Upper lobe of left lung (tissue), 6 donors: ENCODE measurements at places on chromosomes 16 and 17. TPM values are rescaled to one million over a fixed set of nuclear protein-coding genes. Genes with fewer than 3 reads are reported as not detected.

NACA2 gene
- not detected for total RNA-seq

GRCh38 chr17:44159519-44160210 lies 10.8 kb upstream of the ASB16 start:
- no peaks in the 10 kb centered on the region for H3K27me3 ChIP-seq
- no peak overlapping the region for H3K4me3 ChIP-seq
- no peak for DNase-seq
- no peaks in the 10 kb centered on the region for H3K4me1 ChIP-seq
- H3K36me3 ChIP-seq: no peaks in the 10 kb centered on the region

DNA sequence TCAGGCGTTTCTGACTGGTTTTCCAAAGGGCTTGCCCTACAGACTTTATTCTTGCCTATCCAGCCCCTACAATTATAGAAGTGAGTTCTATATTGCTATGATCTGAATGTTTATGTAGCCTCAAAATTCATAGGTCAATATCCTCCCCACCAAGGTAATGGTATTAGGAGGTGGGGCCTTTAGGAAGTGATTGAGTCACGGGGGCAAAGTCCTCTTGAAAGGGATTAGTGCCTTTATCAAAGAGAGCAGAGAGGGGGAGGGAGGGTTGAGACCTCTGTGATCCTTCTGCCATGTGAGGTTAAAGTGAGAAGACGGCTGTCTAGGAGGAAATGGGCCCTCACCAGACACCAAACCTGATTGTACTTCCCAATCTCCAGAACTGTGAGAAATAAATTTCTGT lies 931 bp upstream of the CPHXL start:
- H3K36me3 ChIP-seq: no peaks in the 10 kb centered on the region
- H3K4me3 ChIP-seq: no peak overlapping the region
- H3K27me3 ChIP-seq: no peaks in the 10 kb centered on the region
- no peaks in the 10 kb centered on the region for H3K4me1 ChIP-seq
- no peak overlapping the region for H3K27ac ChIP-seq

SPIRE2 gene
- total RNA-seq: 16.0 TPM

DNA sequence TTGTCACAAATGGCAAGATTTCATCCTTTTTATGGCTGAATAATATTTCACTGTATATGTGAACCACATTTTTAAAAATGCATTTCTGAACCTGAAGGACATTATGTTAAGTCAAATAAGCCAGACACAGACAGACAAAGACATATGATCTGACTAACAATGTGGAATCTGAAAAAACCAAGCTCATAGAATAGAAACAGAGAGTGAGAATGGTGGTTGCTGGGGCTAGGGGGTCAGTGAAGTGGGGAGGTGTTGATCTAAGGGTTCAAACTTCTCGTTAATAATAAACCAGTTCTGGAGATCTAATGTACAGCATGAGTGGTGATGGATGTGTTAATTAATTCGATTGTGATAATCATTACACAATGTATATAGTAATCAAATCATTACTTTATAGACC lies 475.1 kb downstream of the WWOX start:
- H3K4me1 ChIP-seq: no peaks in the 10 kb centered on the region
- DNase-seq: no peak
- no peaks in the 10 kb centered on the region for H3K27me3 ChIP-seq
- no peaks in the 10 kb centered on the region for H3K36me3 ChIP-seq
- no peak overlapping the region for H3K4me3 ChIP-seq

DNA sequence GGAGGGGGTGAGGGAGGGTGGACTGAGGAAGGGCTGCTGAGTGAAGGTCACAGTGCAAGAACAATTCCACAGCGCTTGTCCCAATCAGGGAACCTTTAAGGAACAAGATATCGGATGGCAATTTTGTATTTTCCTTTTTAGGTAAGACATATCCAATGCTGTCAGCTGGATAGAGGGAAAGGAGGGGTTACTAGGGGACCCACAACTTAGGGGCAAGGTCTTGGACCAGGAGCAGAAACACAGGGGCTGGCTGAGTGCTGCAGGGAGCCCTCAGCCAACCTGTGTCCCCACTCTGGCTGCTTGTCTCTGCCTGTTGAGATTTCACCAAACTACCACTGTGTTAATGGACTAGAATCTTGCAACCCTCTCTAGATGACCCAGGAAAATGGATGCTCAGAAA lies 47.6 kb downstream of the AKAP1 start:
- no peaks in the 10 kb centered on the region for H3K36me3 ChIP-seq
- no peak overlapping the region for H3K27ac ChIP-seq
- no peaks in the 10 kb centered on the region for H3K27me3 ChIP-seq
- no peak overlapping the region for H3K4me3 ChIP-seq
- no peaks in the 10 kb centered on the region for H3K4me1 ChIP-seq
- no peak for DNase-seq

- no peaks in the 10 kb centered on the region for H3K27me3 ChIP-seq
- DNase-seq: no peak
- peak overlapping the region; percentile 82 for H3K27ac ChIP-seq
- H3K4me3 ChIP-seq: no peak overlapping the region
- H3K36me3 ChIP-seq: peaks cover 3% of the 10 kb centered on the region
These were observed 36.0 kb upstream of the PVALEF start for GRCh38 chr17:81129289-81129688.

DNA sequence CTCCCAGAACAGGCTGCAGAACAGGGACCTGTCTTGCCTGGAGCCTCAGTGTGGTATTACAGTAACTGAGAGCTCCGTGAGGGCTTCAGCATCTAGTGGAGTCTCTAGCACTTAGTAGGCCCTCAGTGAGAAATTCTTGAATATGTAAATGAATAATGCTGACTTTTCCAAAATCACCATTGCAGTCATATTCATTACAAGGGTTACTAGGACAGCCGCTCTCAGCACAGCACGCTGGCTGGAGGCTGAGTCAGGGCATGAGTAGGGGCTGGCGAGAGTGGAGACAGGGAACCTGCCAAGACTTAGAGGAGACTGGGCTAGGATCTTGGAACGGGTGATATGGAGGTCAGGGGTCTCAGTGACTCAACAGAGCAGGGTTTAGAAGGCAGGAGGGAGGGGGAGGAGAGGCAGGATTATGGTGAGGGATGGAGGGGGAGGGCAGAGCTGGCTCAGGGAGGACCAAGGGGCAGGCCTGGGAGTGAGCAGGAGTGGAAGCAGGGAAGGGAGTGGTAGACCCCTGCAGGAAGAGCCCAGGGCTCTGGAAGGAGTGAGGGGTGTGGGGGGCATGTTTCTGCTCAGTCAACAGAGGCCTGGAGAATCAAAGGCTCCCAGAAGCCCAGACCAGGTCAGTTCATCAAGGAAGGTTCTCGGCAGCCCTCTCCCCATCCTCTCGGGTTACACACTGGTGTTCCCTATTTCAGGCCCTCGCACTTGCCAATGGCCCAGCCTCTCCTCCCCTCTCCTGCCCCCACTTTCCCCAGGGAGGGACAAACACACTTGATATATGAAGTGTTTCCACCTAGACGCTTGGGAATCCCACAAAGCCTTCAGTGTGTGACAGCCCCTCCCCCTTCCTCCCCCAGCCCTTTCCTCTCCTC lies 42.3 kb downstream of the FZD2 start:
- DNase-seq: no peak
- no peaks in the 10 kb centered on the region for H3K27me3 ChIP-seq
- no peak overlapping the region for H3K4me3 ChIP-seq
- peaks cover 11% of the 10 kb centered on the region for H3K4me1 ChIP-seq

DNA sequence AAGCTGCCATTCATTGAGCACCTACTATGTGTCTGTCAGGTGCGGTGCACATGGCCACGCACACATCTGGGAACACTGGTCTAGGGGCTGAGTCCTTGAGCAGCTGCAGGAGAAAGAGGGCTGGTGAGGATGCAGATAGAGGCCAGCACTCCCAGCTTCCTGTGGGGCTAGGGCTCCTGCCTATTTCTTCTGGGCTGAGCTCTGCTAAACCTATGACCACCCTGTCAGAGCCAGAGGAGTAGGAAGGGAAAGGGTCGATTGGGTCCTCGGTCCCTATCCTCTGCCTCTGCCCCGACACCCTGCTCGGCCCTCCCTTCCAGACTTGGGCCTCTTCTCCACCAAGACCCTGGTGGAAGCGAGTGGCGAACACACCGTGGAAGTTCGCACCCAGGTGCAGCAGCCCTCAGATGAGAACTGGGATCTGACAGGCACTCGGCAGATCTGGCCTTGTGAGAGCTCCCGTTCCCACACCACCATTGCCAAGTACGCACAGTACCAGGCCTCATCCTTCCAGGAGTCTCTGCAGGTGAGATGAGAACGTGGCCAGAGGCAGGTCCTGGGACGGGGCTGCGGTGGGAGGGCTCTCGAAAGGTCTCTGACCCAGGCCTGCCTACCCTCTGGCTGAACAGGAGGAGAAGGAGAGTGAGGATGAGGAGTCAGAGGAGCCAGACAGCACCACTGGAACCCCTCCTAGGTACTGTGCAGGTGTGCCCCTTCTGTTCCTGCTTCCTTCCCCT lies 4.0 kb upstream of the TMEM88 start:
- peaks cover 44% of the 10 kb centered on the region for H3K4me1 ChIP-seq
- peak overlapping the region; percentile 54 for H3K27ac ChIP-seq
- no peak overlapping the region for H3K4me3 ChIP-seq

DNA sequence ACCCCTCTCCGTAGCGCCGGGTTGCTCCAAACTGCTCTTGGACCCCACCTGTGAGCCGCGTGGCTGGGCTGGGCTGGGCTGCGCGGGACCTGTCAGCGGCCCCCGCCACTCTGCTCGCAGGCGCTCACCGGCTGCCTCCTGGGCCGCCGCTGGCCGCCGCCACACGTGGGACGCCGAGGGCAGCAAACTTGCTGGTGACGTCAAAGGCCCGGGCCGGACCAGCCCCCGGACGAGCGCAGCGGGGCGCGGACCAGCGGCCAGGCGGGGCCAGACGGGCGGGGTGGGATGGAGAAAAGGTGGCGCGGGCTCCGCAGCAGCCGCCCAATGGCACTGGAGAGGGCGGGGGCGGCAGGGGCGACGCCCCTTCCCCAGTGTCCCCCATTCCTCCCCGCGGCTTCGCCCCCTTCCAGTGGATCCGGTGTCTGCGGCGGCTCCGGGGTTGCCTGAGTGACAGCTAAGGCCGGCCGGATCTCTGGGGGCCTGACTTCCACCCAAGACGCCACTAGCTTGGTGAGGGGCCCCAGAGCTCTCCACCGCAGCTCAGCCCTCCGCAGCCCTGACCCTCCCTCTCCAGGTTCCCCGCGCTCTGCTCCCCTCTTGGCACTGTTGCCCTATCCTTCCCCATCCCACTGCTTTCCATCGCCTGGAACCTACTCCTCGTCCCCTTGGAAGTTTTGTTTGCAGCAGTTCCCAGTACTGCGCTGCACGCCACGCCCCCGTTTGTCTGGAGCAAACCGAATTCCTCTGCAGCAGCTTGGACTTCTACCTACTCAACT lies at the start of gene HS3ST3A1:
TSS of gene HS3ST3A1 (minus strand) at position 154 of the 776 bp plus-strand sequence. CDS start 800 bp downstream, outside the sequence.
- H3K4me1 ChIP-seq: peaks cover 22% of the 10 kb centered on the region
- peak within 1 kb of the TSS; percentile 22 for H3K4me3 ChIP-seq
- H3K27ac ChIP-seq: peak within 1 kb of the TSS; percentile 4
- peak; percentile 28 for DNase-seq
- H3K36me3 ChIP-seq: no peaks in the 10 kb centered on the region

CD300H gene
- total RNA-seq: not detected

DNA sequence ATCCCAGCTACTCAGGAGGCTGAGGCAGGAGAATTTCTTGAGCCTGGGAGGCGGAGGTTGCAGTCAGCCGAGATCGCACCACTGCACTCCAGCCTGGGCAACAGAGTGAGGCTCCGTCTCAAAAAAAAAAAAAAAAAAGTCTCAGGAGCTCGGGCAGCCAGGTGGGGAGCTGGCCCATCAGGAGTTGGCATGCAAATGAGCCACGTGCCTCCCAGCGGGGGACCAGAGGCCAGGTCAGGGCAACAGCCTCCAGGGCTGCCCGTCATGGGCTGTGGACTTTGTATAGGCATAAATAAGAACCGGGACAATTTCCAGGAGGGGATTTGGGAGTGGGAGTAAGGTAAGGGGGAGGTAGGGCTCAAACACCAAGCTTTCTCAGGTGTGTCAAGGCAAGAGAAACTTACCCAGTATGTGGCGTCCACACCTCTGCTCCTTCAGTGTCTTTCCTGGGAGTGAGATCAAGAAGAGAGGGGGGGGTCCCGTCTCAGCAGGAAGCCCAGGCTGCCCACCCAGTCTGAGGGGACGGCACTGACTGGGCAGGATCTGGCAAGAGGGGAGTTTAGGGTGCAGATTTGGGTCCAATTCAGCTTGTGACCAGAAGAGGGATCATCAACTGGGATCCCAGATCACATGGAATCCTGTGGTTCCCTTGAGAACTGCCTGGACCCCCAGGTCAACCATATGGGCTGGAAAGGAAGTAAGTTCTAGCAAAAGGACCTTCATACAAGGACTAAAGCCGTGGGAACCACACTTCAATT lies 22.3 kb upstream of the G6PC1 start:
- no peak overlapping the region for H3K4me3 ChIP-seq
- DNase-seq: no peak
- H3K4me1 ChIP-seq: no peaks in the 10 kb centered on the region
- no peaks in the 10 kb centered on the region for H3K36me3 ChIP-seq

GRCh38 chr17:13230350-13231264 lies 212.8 kb upstream of the ELAC2 start:
- no peak overlapping the region for H3K4me3 ChIP-seq
- H3K36me3 ChIP-seq: no peaks in the 10 kb centered on the region
- H3K27ac ChIP-seq: no peak overlapping the region
- no peaks in the 10 kb centered on the region for H3K27me3 ChIP-seq
- no peak for DNase-seq

DNA sequence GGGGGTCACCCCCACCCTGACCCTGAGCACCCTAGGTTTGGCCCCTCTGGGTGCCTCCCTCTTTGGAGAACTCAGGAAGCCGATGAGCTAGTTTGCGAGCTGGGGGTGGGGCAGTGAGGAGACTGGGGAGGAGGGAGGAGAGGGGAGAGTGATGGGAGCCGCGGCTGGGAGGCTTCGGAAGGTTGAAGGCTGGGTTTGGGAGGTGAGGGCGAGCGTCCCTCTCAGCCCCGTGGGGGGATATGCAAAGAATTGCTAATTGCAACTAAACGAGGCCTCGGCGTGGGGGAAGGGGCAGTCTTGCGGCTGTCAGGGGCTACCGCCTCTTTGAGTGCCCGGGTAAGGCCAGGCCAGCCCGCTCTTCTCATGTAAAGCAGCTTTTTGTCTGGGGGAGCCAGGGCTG lies 17.6 kb upstream of the FZD2 start:
- H3K27me3 ChIP-seq: no peaks in the 10 kb centered on the region
- no peak overlapping the region for H3K4me3 ChIP-seq
- no peaks in the 10 kb centered on the region for H3K36me3 ChIP-seq
- peaks cover 6% of the 10 kb centered on the region for H3K4me1 ChIP-seq

KRT39 gene
- not detected for total RNA-seq

- H3K4me1 ChIP-seq: no peaks in the 10 kb centered on the region
- no peak overlapping the region for H3K4me3 ChIP-seq
- DNase-seq: no peak
- peak overlapping the region; percentile 72 for H3K27ac ChIP-seq
- H3K27me3 ChIP-seq: no peaks in the 10 kb centered on the region
These were observed 22.2 kb upstream of the CYLD start for GRCh38 chr16:50719401-50720337.
